ENCODE measurements at places on chromosomes 2 and 18.

DNA sequence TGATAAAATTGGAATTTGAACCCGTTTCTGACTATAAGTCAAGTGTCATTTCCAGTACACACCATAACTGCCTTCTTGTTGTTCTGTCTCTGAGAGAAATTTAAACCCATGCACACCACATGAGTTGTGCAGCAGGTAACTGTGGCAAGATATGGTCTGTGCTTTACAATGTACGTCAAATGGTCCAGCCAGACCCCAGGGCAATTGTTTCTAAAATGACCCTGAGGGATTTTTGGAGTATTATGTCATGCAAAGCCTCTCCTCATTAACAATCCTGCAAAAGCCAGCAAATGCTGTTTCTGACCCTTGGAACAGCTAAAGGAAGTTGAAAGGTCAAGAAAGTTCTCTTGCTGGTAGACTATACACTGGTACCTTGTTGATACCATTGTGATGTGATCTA lies 47.7 kb upstream of the WIPF1 start:
- no peak for DNase-seq

DNA sequence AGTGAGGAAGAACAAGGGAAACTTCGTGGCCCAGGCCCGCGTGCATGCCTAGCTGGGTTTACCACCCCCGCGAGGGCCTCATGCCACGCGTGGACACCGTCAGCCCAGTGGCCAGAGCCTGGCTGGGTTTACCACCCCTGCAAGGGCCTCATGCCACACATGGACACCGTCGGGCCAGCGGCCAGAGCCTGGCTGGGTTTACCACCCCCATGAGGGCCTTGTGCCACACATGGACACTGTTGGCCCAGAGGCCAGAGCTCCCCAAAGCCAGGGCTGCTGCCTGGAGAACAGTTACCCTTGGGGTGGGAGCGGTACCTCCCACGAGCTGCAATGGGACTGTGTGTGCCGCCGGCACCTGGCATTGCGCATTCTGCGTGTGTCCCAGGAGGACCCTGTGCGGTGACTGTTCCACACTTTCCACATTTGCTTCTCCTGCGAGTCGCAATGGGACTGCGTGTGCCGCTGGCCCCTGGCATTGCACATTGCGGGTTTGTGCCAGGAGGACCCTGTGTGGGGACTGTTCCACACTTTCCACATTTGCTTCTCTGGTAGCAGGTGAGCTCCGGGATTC lies 105.6 kb upstream of the CTDP1 start:
- DNase-seq = no peak

- no peak for DNase-seq
Measured at GRCh38 chr2:218883491-218884490, 3.1 kb downstream of the WNT10A start.

GRCh38 chr2:111662039-111662770 lies 221.8 kb downstream of the ANAPC1 start:
- DNase-seq = no peak

- DNase-seq = no peak
Measured at GRCh38 chr2:171100370-171100769, 60.3 kb downstream of the TLK1 start.

DNA sequence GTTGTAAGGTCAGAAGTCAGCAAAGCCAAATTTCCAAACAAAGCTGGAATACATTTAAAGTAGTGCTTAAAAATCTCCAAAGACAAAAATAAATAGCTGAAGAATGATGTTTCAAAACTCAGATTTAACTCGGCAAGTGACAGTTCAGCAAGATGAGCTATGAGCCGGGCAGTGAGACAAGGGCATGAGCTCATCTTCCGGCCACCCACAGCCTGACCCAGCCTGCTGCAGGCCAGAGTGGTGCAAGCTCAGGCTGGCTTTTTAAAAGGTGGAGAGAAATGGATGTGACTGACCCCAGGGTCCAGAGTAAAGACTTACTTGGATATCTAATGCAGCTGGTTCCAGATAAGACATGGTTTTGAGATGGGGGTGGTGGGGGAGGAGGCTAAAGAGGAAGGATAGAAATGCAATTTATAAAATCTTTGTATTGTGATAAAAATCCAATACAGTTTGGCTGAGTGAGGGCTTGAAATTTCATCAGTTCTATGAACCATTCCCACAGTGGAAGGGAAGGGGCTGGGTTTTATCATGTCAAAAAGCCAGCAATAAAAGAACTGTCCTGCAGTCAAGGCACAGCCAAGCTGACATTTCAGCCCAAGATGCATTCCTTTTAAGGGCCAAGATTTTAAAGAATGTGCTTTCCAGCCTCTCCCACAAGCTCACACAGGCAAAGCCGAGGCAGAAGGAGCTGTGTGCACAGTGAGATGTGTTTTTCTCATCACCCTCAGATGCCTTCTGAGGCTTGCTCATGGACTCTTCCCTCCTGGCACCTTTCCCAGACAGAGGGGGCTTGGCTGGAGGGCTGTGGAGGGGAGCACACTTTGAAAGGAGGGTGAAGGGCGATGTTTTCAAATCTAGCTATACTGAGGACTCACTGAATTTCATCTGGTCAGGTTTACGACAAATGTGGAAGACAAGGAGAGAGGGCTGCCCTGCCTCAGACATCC lies 97.9 kb upstream of the KLHL29 start:
- no peak for DNase-seq

DNA sequence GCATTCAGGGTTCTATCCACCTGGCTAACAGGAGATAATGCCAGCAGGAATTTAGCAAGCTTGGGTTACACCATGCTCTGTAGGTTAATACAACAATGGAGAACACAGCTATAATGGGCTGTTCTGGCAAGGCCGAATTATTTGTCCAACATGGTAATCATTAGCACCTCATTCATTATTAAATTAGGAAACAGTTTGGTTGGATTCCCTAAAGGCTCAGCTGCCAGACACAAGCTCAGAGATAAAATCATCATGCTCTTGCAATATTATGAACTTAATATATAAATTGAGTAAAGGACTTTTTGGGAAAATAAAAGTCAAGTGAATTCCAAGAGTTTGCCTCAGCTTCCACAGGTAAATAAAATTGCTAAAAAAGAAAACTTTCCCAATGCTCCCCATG lies 166.4 kb downstream of the ANKRD44 start:
- no peak for DNase-seq

DNA sequence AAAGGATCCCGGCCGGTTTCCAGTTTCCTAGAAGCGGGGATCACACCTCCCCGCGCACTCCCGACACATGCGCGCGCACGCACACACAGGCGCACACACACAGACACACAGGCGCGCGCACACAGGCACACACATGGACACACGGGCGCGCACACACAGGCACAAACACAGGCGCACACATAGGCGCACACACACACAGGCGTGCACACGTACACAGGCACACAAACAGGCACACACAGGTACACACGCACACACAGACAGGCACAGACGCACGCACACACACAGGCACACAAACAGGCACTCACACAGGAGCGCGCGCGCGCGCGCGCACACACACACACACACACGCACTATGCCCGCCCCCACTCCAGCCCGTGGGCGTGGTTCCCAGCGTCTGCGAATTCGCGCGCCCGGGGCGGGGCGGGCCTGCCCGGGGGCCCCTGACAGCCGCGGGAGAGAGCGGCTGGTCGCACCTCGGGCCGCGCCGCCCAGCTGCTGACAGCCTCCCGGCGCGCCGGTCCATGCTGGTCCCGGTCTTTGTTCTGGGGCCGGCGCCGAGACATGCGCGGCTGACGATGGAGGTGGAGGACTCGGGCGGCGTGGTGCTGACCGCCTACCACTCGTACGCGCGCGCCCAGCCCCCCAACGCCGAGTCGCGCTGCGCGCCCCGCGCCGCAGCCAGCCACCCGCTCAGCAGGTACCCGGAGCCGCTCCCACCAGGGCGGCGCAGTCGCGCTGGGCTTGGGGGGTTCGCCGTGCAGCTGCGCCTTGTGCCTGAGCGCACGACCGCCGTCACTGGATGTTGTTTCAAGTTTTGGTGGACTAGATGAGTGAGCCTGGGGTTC lies at the start of gene ARHGAP28:
TSS of gene ARHGAP28 (plus strand) at position 470 of the 845 bp plus-strand sequence. CDS start at position 576, 106 bp downstream.
- DNase-seq = no peak

DNA sequence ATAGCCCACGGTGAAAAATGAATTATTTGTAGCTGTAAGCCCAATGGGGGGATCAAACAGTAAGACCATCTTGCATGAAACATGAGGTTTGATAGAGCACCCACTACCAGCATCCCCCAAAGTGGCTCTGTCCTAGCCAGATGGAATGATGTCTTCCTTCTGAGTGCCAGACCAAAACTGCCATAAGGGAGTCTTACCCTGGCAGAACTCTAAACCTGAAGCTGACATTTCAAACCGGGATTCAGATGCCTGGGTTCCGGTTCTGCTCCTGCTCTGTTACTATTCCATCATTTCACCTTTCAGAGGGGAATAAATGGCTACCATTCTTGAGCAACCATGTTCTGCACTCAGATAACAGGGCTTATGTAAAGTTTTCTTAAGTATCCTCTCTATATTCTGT lies 67.4 kb downstream of the MYO3B start:
- DNase-seq = no peak

DNA sequence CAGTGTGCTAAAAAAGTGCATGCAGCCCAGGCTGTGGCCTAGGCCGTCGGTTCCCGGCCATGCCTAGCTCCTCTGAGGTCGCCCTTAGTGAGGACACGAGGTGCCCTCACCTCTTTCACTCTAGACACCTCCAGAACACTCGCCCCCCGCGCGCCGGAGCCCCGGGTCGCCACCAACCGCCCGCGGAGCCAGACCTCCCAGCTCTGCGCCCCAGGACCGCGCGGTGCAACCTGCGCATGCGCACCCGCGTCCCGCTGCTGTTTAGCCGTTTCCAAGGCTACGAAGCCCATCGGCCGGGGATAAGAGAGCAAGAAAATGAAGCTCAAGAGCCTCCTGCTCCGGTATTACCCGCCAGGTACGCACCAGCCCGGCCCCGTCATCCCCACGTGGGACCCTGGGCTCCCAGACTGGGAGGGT lies at the start of gene DAW1:
TSS of gene DAW1 (plus strand) at position 257 of the 417 bp plus-strand sequence. CDS start at position 316, 59 bp downstream.
- no peak for DNase-seq

- no peak for DNase-seq
Measured at GRCh38 chr2:96584017-96584416, 47.5 kb downstream of the ARID5A start.

- DNase-seq = no peak
Measured at GRCh38 chr18:73509460-73509859, 638.2 kb downstream of the FBXO15 start.

- no peak for DNase-seq
Measured at GRCh38 chr2:122652670-122653069, 897.2 kb downstream of the TSN start.

DNA sequence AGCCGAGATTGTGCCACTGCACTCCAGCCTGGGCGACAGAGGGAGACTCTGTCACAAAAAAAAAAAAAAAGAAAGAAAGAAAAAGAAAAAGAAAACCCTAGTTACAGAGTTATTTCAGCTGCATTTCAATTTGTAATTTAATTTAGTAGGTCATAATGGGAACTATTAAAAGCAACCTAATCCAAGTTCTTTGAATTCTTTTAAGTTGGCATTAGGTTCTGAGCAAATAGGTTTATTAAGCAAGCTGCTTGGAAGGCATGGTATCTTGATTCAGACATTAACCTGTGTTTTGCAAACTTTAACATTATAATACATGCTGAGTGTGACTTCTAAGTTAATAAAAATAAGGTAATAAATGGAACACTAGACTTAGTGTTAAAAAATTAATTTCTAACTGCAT lies 29.8 kb upstream of the COBLL1 start:
- DNase-seq = no peak

DNA sequence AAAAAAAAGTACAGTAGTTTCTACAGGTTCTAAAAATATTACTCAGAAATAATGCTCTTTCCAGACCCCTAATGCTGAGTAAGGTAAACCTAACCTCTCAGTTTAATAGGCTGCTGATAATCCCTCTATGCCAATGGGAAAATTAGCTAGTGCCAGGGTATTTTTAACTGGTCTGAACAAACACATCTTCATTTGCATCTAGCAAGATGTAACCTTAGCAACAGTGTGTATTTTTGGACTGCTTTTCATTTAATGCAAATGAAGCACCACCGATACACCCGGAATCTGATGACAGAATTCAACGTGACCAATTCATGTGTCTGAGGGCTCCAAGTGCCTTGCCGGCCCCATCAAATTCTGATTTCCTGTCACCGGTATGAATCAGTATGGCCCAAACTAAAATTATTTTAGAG lies 47.4 kb upstream of the CYRIA start:
- DNase-seq = no peak

GRCh38 chr2:174688079-174688478 lies 76.2 kb downstream of the CHRNA1 start:
- DNase-seq = no peak

DNA sequence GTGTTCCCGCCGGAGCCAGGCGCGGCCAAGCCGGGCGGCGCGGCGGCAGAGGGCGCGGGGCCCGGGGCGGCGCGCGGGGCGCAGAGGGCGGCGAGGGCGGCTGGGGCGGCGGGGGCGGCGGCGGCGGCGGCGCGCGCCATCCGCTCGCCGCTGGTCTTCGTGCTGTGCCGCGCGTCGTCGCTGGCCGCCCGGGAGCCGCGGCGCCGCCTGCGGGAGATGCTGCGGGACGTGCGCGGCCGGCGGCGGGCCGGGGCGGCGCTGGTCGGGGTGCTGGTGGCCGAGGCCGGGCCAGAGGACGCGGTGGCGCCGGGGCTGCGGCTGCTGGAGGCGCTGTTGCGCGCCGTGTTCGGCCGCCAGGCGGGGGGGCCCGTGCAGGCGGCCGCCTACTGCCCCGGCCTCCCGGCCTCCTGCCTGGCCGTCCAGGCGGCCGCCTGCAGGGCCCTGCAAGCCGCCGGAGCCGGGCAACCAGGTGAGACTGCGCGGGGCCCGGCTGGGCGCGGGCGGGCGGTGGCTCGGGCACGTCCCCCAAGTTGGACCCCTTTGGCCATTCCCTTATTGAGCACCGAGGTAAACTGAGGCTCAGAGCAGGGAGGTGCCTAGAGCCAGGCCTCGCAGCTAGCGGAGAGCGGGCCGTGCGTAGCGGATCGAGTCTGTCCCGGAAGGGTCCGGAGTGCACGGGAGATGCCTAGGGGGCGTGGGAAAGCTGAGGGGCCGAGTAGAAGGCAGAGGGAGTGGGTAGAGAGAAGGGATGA lies 584 bp downstream of the C2orf72 start:
- DNase-seq = no peak

GRCh38 chr2:20471902-20472559 lies 25.2 kb downstream of the RHOB start:
- DNase-seq = no peak

DNA sequence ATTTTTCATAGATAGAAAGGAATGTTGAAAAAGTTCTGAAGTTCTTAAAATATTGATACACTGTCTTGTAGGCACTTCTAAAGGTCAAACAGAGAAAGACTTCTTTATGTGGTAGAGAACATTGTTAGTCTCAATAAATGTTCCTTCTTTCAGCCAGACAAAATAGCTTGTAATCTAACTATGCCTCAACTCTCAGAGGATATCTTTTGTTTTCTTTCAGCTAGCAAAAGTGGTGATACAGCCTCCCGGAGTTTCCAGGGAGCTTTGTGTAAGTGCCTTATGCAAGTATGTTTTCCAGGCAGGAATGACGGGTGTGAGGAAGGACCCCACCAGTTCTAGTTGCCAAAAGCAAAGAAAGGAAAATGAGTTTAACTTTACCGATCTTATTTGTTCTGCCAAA lies 452.1 kb upstream of the ST6GAL2 start:
- no peak for DNase-seq

DNA sequence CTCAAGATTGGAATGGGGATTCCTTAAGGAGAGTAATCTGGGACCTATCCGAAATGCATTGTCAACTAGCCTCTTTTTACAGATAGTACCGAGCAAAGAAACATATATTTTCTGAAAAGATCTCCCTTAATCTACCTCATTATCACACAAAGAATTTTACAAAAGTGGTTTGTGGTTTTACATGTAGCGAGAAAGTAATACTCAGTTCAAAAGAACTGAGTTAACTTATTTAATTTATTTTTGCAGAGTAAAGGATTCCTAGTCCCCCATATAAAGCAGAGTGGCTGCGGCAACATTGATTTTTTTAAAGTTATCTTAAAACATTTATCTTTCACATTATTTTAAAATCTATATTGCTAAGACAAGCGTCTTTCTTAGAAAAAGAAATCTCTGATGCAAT lies 15.9 kb upstream of the SOS1 start:
- DNase-seq = no peak
